PC-9 (cell line): ENCODE measurements at places on chromosomes 3 and 15. TPM values are rescaled to one million over a fixed set of nuclear protein-coding genes. Genes with fewer than 3 reads are reported as not detected.

GRCh38 chr3:190210608-190211007 lies 89.9 kb upstream of the P3H2 start:
- DNase-seq = no peak

DNA sequence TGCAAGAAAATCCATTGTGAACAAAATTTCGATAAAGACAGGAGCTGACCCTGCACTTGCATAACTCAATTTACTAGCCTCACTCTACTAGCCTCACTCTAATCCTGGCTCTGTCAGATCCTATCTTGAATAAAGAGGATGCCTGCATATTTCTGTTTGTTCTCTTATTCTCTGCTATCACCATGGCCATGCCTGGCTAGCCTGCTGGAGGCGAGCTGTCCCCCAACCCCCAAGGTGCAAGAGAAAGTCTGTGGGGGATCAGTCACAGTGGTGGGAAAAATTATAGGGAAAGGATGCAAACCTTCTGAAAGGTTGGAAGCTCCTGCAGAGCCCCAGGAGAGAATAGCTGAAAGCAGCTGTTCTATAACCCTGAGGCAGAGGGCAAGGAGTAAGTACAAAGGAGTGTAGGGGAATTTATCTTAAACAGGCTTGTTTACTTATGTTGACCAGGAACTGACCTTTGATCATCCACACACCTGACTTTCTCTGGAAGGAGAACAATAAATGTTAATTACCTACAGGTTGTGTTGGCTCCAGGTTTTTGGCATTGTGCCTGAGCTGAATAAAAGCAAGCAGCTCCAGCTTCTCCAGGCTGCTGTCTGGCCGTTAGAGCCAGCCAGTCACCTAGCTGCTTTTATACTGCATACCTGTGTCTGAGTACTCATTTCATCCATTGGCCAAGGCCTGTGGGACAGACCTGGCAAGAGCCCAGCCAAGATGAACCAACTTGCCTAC lies 137.7 kb upstream of the RASGRP1 start:
- peak; percentile 78 for DNase-seq

DNA sequence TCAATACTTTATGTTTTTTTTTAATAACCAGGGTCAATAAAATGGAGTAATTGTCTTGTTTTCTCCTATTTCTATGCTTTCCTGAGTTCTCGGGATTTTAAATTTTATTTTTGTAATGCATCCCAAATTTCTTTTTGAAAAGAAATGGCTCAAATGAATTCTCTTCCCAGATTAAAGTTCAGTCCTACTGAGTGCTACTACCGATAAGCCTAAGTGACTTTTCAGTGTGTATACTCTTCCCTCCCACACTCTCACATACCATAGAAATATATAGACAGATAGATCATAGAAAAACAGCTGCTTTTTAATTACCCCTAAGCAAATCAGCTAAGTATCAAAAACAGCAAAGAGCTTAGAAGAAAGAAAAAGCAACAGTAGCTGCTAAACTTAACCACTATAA lies 1.5 kb downstream of the SERPINI1 start:
- DNase-seq = no peak

DNA sequence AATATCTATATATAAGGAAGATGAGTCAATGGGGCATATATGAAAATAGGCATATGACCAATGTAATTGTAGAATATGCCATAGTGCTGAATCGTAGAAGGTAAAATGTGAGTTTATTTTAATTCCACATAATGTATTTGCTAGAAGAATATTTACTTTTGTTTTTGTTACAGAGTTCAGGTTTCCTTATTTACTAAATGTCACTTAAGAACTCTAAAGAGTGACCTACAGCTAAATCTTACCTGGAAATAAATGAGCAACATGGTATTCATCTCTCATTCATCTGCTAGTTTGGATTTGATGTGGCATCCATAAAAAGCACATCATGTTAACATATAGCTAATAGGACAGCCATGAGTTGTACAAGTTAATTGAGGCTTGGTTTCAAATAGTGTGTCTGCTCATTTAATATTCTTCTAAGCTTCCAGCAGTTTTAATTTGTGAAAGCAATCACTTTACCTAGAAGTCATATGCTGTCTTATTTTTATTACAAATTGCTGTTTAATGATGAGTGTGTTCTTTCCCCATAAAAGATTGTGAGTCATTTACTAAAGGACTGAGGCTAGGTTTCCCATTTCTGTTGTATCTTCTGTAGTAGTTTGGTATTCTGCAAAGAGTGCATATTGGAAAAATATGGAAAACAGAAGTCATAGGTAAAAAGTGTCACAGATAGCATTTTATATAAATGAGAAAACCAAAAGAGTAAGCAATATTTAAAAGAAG lies 222.1 kb upstream of the POU1F1 start:
- DNase-seq = no peak

GRCh38 chr3:10764259-10765051 lies 51.6 kb upstream of the SLC6A11 start:
- no peak for DNase-seq

DNA sequence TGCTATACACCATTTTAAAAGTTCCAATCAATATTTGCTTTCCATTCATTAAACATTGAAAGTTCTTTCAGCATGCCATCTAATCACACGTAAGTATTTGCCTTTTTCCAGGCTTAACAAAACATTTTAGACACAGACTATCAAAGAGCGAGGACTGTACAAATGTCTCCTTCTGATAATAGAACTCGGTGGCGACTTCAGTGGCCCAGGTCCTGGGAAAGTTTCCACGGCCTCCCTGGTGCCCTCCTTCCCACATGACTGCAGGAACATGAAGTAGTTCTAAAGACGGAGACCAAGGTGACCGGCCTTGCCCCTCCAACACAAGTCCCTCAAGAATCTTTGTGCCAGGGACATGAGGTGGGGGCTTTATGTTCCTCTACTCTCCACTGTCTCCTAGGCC lies 174.6 kb upstream of the KBTBD8 start:
- DNase-seq = no peak

DNA sequence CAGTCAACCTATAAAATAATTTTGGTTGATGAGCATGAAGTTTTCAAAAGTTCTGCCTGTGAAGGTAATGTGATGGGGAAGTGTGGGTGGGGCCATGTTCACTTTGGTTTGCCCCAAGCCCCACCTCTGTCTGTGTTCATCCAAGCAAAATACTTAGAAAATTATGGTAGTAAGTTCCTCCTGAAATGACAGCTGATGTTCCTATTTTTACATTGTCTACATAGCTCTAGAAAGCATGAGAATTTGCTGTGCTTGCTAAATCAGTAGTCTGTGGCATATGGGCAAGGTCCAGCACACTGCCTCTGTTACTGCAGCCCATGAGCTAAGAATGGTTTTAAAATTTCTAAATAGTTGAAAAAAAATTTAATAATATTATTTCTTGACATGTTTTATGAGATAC lies 21.9 kb upstream of the CP start:
- DNase-seq = no peak

DNA sequence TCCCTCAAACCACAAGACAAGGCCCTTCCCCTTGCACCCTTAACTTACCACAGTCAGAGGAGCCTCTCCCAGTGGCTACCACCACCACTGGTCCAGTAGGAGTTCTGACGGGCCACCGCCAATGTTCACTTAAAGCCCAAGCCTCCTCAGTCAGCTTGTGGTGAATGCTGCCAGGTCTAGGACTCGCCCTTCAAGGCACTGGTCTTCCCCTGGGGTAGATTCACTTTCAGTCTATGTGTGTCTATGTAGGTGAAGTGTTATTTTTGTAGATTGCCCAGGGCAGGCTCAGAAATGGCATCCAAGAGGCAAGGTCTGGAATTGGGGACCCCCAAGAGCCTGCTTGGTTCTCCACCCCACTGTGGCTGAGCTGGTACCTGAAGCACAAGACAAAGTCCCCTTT lies 15.4 kb upstream of the CASR start:
- no peak for DNase-seq

DNA sequence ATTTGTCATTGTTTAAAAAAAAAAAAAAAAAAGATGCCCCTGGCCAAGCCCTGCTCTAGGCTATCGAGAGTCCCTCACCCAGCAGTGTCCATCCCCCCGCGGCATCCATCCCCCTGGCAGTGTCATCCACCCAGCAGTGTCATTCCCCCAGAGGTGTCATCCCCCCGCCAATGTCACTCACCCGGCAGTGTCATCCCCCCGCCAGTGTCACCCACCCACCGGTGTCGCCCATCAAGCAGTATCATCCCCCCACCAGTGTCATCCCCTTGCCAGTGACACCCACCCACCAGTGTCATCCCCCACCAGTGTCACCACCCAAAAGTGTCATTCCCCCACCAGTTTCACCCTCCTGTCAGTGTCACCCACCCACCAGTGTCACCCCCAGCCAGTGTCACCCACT lies 99.3 kb upstream of the PRR20G start:
- no peak for DNase-seq

GRCh38 chr3:171783626-171784025 lies 26.7 kb downstream of the PLD1 start:
- no peak for DNase-seq

DNA sequence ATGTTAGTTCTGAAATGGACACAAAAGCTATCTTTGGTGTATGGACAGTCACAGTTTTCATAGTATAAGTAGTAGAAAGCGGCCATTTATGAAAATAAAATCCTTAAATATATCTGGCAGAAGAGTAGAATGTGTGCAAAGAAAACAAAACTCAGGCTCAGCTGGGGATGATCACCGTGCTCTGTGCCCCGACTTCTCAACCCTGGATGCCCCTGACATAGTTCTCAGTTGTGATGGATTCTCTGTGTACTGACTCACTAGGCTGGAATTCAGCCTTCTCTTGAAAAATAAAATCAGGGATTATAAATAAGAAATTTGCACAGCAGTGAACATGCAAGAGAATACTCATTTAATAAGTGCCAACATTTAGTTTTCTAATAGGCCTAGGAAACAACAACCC lies 925.1 kb upstream of the NR2F2 start:
- DNase-seq = no peak

GRCh38 chr3:66242788-66243464 lies 22.1 kb downstream of the SLC25A26 start:
- DNase-seq = no peak

DNA sequence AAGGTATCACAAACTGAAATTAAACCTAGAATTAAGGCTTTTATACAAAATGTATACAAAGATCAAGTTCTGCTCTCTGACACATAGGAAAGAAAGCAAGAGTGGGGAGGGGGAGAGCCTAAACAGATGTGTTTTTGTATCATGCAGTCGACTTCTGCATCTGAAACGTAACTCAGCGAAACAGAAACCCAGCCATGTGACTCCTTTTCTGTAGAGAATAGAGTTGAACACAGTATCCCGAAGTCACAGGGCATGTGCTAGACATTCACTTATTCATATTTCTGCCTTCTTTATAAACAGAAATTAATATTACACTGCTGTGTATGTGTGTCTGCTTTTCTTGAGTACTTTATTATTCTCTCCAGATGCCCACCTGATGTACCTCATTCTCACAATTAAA lies 121.0 kb downstream of the PDZRN3 start:
- no peak for DNase-seq

GRCh38 chr3:25633919-25634318 lies 30.8 kb downstream of the TOP2B start:
- no peak for DNase-seq

DNA sequence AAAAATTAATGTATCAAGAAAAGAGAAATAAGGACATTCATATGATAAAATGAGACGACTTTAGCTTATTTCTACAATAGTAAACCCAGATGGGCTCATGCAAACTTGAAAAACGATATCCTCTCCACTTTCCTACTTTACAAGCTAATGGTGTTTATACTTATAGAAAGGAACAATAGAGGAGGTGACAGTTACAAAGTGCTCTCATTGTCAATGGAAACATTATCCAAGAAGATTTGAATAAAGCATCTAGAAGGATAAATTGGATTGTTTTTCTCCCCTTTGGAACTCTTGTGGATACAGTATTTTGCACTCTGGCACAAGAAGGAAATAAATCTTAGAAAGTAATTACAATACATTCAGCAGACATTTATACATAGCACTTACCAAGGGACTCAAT lies 20.2 kb upstream of the CCDC66 start:
- no peak for DNase-seq

DNA sequence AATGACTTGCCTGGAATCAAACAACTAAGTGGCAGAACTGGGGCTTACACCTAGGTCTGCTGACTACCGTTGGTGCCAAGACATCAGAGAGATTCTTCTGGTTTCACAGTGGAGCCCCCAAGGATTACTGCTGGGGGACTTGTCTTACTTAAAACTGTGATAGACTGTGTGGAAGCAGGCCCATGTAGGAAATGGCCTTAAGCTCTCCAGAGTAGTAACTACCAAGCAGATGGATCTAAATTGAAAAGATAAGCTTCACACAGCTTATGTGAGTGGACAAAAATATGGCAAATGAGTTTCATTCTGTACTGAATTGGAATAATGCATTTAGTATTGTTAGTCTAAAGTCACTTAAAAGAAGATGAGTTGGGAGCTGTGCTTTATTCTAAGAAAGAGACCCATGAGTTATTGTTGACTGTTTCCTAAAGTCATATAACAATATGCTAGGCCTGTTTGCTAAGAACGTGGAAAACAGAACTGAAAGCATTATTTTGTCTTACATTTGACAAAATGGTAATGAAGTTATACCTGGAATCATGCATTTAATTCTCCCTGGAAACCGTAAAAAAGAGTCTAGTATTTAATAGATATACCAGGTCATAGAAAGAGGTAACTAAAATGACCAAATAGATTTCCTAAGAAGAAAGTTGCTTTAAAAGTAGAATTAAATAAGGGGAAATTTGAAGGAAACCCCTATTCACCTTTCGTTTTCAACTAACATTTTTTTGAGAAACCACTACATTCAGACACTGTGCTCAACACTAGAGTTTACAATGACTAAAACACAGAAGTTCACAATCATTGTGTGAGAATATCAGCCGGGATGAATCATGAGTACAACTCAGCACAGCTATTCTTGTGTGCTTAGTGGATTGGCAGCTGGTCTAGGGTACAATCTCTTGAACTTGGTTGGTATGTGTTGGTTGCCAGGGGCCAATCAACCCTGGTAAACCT lies 13.0 kb upstream of the MAPK6 start:
- DNase-seq = no peak

GRCh38 chr3:155244216-155244615 lies 49.3 kb downstream of the STRIT1 start:
- DNase-seq = no peak

GRCh38 chr15:51401872-51402517 lies 60.5 kb downstream of the GLDN start:
- DNase-seq = peak; percentile 24

Gene ARPIN
- 28.6 and 30.4 TPM in 2 replicates for total RNA-seq

Gene ISL2
- 0.24 and 0.63 TPM in 2 replicates for total RNA-seq

Gene GNAT1
- 0.48 TPM in 1 of 2 replicates, not detected in the other for total RNA-seq

Gene ROBO2
- 0.23 and 0.39 TPM in 2 replicates for total RNA-seq

Gene OCA2
- not detected in 2 replicates for total RNA-seq

Gene CYP11A1
- total RNA-seq = 7.1 and 9.6 TPM in 2 replicates

Gene EPHB1
- 0.15 TPM in 1 of 2 replicates, not detected in the other for total RNA-seq

Gene SI
- not detected in 2 replicates for total RNA-seq

Gene OIP5
- 23.9 and 25.4 TPM in 2 replicates for total RNA-seq

Gene CHRM5
- not detected in 2 replicates for total RNA-seq
